Activated CD4-positive, alpha-beta T cell treated with anti-CD3 and anti-CD28 coated beads, Interleukin-2, amount 50 U/mL, for 24 hours (primary cell): ENCODE measurements at places on chromosomes 16 and 17.

GRCh38 chr16:81278526-81278925 lies 36.2 kb upstream of the GAN start:
- DNase-seq = no peak

GRCh38 chr17:62827746-62828485 lies 19.8 kb upstream of the MARCHF10 start:
- DNase-seq = no peak

DNA sequence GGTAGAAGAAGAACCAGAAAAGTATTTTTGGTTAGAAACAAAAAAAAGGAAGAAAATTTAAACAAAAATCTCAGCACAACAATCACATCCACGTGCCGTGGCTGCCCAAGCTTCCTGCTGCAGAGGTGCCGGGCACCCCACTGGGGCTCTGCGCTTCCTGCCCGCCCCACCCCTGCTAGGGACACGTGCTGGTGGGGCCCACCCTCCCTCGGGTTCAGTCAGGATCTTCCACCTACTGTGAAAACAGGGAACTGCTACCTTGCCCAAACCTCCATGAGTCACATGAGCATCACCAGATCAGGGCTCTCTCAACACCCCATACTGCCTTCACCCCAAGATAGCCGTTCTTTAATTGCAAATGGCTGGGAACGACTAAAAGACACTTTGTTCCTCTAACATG lies 24.4 kb upstream of the CYTH1 start:
- DNase-seq = no peak

GRCh38 chr17:10032118-10032852 lies 127.2 kb upstream of the RCVRN start:
- no peak for DNase-seq

DNA sequence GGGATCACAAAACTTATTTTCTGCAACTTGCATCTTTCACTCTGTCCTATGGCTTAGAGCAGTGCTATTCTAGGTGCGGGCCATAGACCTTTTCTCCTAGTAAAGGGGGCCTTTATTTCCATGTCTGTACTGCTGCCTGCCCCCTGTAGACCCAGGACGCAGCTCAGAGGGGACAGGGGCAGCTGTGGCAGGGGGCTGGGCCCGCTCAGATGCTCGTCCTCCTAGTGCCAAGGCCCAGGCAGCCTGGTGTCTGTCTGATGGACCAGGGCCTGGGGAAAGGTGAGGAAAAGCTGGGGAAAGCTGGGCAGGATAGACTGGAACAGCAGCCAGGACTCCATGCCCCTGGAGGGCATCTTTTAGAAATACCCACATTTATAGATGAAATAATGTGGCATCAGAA lies 25.6 kb downstream of the VAC14 start:
- no peak for DNase-seq

DNA sequence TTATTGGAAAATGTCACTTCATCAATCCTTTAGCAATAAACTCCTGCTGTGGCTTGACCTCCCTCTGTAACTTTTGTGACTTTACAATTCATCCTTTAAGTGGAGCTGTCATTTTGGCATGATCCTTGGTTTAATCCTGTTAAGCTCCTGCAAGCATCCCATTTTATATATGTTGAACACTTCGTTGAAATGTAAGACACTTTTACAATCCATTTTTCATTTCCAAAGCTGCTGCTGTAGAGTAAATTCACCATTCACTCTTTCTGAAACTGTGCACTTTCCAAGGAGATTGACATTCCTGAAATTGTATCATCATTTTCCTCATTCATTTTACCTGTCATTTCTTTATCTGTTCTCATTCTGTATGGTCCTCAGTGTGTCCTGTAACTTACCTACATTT lies 1003.2 kb upstream of the GOT2 start:
- DNase-seq = no peak

DNA sequence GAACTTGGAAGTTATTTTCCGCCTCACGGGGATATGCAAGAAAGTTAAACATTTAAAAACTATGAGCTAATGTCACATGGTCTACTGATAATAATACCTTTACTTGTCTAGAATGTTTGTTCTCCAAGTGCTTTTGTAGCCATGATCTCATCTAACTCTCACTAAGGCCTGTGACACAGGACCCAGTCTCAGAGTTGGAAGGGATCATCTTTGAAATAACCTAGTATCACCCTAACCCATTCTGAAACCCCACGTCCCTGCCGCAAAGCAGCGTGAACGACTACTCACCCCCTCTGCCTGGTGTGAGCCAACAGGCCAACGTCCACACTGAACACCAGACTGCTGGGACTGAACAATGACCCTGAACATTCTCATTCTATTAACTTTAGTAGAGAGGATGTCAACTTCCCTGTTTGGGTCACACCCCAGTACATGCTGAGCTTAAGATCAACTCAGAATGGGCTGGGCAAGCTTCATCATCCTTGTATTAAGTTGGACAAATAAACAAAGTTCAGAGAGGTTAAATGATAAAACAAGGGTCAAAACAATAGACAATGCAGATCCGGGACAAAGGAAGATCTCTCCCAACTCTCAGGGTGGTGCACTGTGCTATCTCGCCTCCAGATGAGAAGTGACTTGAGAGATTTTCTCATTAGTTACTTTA lies 54.8 kb upstream of the BCAR1 start:
- DNase-seq = no peak

- no peak for DNase-seq
Measured at GRCh38 chr17:60253048-60253447, 103.3 kb downstream of the CA4 start.

- DNase-seq = no peak
Measured at GRCh38 chr17:79214940-79215604, 140.4 kb downstream of the ENGASE start.

GRCh38 chr16:88197481-88198456 lies 185.0 kb upstream of the ZNF469 start:
- DNase-seq = no peak

- no peak for DNase-seq
Measured at GRCh38 chr17:42679492-42680330, 1.9 kb downstream of the CCR10 start.

- DNase-seq = no peak
Measured at GRCh38 chr17:72671016-72671415, 421.5 kb downstream of the SLC39A11 start.

- DNase-seq = no peak
Measured at GRCh38 chr17:3002538-3003295, 60.7 kb downstream of the OR1D5 start.

GRCh38 chr16:6932871-6933385 lies 399.7 kb upstream of the RBFOX1 start:
- DNase-seq = no peak
